AG09309 (cell line): ENCODE measurements at places on chromosomes 6 and 20.

DNA sequence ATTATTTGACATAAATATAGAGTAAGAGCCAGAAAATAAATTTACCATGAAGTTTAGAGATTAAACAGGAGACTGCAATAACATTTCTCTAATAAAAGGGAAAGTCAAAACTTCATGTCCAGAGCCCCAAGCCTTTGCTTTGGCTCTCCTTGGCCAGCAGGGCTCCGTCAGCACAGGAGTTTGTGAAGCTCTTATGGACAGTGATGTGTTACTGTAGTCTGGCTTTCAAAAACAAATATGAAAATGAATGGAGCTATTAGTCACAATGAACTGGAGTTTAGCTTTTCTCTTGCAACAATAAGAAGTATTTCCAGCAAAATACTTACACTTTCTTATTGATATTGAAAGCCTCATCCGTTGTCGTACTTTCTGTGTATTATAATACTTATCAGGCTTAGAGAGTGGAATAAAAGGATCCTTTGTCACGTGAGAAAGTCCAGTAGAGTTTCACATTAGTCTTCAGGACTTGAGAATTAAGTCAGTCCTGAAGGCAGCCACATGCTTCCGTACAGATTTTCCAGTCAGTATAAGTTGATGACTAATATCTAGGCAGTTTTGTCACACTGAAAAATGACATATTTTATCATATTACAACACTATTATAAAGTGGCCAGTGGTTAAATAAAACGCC is 117.0 kb upstream of the PRL start:
- DNase-seq = no peak

DNA sequence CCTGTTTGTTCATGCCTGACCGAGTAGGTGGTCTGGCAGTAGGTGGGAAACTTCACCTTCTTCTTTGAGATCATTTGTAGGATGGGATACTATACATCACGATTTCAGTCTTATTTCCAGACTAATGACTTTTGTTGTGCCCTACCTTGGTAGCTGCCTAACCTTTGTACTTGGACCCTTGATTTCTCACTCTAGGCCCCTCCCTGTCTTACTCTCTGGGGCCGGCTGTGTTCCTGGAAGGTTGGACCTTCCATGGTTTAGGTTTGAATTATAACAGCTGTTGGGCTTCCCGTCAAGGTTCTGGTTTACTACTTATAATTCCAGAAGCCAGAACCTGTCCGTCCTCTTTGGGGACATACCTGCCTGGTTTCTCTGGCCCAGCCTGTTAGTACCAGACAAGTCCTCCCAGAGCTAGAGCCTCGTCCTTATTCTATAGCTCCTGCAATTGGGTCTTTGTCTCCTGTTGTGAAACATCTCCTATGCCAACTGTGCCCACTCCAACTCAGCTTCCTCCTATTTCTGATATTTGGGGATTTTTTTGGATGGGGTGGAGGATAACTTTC is 14.9 kb upstream of the ADIG start:
- DNase-seq = no peak

DNA sequence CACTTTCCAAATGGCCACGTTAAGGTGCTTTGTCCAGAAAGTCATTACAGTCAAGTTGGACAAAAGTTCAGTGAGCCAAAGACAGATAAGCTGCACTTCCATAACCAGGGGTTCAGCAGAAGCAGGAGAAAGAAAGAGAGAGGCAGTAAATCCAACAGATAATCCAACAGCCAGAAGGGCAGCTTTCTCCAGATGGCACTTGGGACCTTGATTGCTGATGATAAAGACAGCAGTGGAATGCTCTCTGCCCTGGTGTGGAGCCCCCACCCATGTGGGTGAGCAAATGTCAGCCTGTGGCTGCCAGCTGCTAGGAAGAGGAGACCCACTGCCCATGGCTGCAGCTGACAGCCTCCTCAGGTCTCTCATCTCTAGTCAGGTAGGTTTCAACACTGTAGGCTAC is 18.7 kb upstream of the NRSN1 start:
- DNase-seq = no peak

- no peak for DNase-seq
These were observed 5.3 kb upstream of the SERPINB6 start for GRCh38 chr6:2976571-2977085.

DNA sequence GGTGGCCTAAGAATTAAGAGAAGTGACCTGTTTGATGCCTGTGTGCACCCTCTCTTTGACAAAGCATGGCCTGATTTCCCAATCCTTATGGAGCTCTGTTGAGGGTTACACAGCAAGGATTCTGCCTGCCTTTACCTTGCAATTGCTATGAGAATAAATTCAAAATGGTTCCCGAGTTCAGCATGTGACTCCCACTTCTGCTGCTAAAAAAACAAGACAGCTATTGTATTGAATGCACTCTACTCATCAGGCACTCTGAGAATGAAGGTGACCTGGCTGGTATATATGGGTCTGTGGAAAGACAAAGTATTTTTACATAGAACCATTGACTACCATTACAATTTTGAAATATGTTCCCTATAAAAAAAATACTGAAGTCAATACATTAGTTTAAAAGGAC is 190.3 kb downstream of the ATXN1 start:
- DNase-seq = no peak
